ENCODE measurements at places on chromosomes 7 and 10.

DNA sequence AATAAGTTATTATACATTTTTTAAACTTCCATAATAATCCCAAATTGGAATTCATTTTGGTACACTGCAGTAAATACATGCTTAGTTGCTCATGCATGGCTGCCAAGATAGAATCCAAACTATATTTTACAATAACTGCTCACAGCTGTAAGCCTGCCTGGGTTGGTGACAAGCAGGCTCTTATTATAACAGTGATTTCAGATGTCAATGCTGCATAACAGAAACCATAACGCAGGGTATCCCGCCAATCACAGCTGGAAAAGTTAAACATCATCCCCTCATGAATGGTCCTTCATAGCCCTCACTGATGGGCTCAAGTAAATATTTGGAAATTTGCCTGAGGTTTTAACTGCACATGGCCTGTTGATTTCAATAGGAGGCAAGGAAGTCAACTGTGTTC is 149.8 kb downstream of the AMPH start:
- no peak for DNase-seq

- DNase-seq: no peak
Observed at GRCh38 chr7:24732646-24733413, 24.4 kb downstream of the GSDME start.

GRCh38 chr10:132637477-132638129 is 100.0 kb downstream of the INPP5A start:
- no peak for DNase-seq

DNA sequence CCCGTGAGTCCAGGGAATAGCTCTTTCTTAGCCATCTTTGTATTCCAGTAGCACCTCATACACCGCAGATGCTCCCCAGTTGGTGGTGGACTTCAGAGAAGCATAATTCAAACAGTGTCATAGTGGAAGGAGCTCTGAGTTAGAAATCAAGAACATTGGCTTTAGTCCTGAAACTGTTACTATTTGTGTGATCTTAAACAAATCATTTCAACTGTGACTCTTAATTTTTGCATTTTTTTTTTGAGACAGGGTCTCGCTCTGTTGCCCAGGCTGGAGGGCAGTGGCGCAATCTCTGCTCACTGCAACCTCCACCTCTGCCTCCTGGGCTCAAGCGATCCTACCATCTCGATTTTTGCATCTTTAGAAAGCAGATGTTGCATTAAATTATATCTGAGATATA is 1.8 kb downstream of the BPGM start:
- DNase-seq: no peak

- no peak for DNase-seq
Observed at GRCh38 chr10:31353574-31353973, 34.6 kb downstream of the ZEB1 start.

DNA sequence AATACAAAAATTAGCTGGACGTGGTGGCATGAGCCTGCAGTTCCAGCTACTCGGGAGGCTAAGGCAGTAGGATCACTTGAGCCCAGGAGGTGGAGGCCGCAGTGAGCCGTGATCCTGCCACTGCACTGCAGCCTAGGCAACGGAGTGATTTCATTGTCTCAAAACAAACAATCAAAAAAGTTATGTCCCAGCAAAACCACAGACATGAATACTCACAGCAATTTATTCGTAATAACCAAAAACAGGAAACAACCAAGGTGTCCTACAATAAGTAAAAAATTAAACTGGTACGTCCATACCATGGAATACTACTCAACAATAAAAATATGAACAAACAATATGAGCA is 11.6 kb upstream of the CYTH3 start:
- no peak for DNase-seq

DNA sequence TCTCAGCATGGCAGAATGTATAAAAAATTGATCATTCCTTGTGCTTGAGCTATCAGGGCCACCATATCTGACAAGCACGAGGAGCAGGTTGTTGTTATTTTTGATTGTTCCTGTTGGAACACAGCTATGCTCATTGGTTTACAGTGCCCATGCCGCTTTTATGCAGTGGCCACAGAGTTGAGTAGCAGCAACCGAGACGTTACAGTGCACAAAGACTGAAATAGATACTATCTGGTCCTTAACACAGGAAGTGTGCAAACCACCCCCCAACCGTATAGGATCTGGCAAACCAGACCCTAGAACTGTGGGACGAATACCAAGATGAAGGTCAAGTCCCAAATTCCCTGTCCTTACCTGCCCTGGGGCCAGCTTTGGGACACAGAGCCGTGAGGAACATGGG is 216.6 kb downstream of the KLF6 start:
- DNase-seq: no peak

GRCh38 chr7:135620980-135621850 is 41.1 kb upstream of the STMP1 start:
- DNase-seq: no peak

GRCh38 chr7:144390481-144390880 is 13.0 kb downstream of the NOBOX start:
- no peak for DNase-seq

- no peak for DNase-seq
Observed at GRCh38 chr10:115968236-115968635, 304.8 kb downstream of the GFRA1 start.

DNA sequence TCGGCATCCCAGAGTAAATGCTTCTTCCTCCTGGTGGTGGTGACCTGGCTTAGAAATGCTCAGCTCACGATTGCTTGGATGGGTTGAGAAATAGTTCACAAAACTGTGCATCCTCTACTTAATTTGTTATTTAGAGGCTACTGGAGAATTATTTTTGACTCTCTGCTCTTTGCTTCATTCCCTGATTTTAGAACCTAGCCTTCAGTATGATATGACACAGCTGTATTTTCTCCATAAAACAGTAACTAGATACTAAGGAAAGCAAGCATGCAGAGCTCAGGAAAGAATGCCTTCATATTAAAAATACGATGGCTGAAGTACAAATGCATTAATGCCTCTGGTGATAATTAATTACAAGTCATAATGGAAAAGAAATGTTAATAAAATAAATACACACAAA is 602.0 kb upstream of the COBL start:
- DNase-seq: no peak

GRCh38 chr10:49744924-49745605 is 17.1 kb downstream of the OGDHL start:
- DNase-seq: no peak

DNA sequence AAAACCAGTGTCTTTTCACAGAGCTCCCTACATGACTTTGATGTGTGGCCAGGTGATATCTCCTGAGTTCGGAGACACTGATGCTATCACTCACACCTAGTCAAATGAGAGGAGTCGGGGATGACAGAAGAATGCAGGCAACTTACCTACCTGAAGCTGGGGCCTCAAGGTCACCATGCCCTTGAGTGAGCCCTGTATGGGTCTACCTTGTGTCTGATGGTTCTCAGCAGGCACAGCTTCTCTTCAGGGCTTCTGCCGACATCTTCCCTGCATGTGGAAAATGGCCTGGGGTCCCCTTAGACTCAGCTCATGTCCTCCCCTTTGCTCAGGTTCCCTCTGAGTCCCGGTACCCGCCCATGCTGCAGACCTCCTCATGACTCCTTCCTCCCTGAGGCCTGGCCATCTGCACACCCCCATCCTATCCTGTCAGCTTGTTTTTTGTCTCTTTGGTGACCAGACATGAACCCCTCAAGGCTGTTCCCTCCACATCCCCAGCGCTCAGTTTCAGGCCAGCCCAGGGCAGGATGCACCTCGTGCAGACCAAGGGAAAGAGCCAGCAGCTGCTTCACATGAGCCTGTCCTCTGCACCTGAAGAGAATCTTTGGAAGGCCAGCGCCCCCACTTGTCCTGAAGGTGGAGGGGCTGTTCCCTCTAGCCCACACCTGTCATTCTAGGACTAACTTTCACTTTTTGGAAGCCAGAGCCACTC is 74.6 kb upstream of the GDF10 start:
- no peak for DNase-seq

GRCh38 chr10:101323495-101323894 is 30.5 kb upstream of the BTRC start:
- no peak for DNase-seq

DNA sequence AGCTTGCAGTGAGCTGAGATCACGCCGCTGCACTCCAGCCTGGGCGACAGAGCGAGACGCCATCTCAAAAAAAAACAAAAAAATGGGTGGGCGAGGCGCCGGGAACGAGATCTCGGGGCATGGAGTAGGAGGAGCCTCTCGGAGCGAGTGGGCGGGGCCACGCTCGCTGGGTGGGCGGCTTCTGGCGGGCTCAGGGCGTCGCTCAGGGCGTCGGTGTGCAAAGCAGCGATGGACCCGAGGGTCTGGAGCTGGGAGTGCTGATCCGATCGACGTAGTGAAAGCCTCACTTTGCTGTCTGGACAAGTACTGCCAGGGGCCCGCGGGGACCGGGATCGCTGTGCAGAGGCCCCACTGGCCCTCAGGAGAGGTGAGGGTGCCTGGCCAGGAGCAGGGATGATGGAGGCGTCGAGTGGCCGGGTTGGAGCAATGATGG is 22.6 kb upstream of the AMZ1 start:
- no peak for DNase-seq

DNA sequence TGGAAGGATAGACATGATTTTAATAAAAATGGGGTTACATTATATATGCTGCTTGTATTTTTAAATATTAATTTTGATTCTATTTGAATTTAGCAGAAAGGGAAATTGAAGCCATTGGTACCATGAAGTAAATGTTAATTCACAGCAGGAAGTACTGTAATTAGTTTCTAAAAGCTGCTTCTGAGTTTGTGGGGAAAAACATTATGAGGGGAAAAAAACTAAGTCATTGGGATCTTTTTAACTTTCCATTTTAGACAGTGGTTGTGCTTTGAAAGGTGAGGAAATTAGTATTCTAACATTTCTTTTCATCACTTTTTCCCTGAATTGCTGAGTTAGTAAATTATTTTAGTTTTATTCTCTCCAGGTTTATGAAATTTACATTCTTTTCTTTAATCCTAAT is 41.0 kb downstream of the LCOR start:
- DNase-seq: no peak

GRCh38 chr7:31047313-31048146 is 4.6 kb upstream of the ADCYAP1R1 start:
- no peak for DNase-seq

- DNase-seq: no peak
Observed at GRCh38 chr7:112263519-112263918, 57.0 kb downstream of the ZNF277 start.

DNA sequence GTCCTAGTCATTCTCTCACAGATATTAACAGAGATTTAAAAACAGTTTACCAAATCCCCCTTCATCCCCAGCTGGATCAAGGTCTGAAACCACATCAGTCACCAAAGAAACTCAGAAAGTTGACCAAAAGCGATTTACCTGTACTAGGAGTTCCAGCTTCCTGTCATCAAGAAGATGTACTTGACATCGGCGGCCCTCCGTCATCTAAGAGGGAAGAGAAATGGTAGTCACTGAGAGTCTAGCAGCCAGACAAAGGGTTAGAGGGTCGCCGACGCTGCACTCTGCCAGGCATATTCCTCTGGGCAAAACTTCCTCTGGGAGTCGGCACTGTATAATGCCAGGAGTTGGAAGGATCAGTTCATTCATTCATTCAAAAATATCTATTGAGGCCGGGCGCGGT is 271.9 kb downstream of the PRPF18 start:
- DNase-seq: no peak

GRCh38 chr7:84589012-84589411 is 394.4 kb upstream of the SEMA3A start:
- DNase-seq: no peak

- no peak for DNase-seq
Observed at GRCh38 chr10:4526311-4526731, 299.7 kb upstream of the AKR1E2 start.

- DNase-seq: no peak
Observed at GRCh38 chr7:134532954-134533218, 5.5 kb downstream of the AKR1B10 start.

DNA sequence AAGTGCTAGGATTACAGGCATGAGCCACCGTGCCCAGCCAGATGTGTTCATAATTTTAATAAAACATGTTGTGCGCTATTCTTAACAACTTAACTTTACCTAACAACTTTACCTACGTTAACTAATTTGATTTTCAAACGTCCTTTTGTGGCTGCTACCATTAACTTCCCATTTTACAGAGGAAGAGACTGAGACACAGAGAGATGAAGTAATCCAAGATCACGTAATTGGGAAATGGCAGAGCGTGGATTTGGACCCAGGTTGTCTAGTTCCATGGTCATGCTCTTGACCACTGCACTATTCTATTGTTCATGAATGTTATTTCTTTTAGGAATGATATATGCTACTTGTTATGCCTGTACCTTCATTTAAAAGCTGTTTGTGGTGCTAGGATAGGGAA is 80.3 kb upstream of the MTPN start:
- DNase-seq: no peak

GRCh38 chr7:3548815-3549214 is 247.8 kb downstream of the SDK1 start:
- no peak for DNase-seq

DNA sequence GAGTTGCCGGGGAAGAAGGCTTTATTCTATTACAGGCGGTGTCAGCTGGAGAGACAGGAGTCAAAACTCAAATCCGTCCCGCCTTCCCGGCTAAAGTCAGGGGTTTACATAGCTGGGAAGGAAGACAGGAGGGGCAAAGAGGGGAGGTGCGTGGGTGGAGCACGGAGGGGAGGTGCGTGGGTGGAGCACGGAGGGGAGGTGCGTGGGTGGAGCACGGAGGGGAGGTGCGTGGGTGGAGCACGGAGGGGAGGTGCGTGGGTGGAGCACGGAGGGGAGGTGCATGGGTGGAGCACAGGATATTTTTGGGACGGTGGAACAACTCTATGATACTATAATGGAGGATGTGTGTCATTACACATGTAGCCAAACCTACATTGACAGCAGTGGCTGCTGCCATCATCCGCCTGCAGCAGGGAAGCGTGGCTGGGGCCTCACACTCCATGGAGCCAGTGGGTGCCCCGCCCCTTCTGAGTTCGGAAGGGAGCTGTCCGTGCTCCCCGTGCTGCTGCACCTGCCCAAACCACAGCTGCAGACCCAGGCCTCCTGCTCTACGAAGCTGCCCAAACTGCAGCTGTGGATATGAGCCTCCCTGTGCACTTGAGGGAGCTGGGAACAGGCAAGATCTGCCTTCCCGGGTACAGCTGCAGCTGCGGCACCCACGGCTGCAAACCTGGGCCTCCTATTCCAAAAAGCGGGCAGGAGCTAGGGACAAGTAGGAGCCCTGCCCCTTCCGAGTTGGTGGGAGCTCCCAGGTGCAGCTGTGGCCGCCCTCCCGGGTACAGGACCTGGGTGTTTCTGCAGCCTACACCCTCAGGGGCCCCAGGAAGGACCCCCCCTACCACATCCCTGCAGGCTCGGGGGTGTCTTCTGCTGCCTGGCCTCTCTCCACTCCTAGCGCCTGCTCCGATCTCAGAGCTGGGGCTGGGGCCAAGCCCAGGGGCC is 119.4 kb downstream of the DYNC2I1 start:
- DNase-seq: no peak

- no peak for DNase-seq
Observed at GRCh38 chr7:138370956-138371355, 89.1 kb upstream of the TRIM24 start.

DNA sequence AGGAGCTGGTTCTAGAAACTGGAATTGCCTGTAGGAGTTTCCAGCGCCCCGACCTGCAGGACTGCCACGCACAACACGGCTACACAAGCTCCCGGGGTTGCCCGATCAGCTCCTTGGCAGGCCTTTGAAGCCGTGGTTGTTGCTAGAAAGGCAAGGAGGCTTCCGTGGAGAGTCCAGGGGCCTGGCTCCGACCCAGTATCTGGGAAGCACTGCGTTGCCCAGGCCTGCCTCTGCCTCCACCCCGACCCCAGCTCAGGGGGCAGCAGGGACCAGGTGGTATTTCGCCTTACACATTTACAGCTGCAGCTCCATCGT is 54.4 kb downstream of the PROSER2 start:
- no peak for DNase-seq
